ENCODE measurements at places on chromosomes 5 and 9.
A peak's percentile ranks its signal among the peaks of the same experiment; 100 is the strongest.

DNA sequence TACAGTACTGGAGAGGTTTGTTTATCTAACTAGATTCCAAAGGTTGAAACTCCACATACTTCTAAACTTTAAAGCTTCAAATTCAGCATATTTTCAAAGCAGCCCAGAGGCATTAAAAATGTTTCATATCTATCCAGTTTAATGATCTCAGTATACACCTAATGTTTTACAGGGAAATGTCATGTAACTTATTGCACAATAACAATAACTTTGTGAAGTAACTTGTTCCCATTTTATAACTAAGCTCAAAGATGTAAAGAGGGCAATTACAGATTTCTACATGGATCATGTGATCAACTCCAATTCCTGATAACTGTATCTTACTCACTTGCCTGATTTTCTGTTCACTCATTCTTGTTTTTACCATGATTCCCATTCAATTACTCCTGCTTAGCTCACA, 610.0 kb downstream of the TAF11L14 start:
- no peak for DNase-seq

DNA sequence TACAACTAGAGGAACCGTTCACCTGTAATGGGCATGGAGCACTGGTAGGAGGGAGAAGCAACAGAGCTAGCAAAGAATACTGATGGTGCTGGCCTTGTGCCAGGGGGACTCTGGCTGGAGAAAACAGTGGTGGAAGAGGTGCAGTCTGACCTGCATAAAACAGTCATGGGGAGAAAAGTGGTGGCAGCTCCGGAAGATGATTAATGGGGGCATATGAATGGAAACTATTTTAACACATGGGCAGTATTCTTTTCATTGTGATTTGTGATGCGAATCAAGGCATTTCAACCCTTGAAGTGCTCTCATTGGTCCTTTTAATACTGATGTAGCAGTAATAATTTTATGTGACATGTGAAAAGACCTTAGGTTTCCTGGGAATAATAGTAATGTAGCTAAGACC, 219.6 kb downstream of the ADAMTS6 start:
- peak; percentile 59 for DNase-seq

GRCh38 chr9:134291961-134292871, 34.0 kb upstream of the RXRA start:
- no peak for DNase-seq

GRCh38 chr9:133733796-133734533, 4.2 kb downstream of the SARDH start:
- DNase-seq: no peak

DNA sequence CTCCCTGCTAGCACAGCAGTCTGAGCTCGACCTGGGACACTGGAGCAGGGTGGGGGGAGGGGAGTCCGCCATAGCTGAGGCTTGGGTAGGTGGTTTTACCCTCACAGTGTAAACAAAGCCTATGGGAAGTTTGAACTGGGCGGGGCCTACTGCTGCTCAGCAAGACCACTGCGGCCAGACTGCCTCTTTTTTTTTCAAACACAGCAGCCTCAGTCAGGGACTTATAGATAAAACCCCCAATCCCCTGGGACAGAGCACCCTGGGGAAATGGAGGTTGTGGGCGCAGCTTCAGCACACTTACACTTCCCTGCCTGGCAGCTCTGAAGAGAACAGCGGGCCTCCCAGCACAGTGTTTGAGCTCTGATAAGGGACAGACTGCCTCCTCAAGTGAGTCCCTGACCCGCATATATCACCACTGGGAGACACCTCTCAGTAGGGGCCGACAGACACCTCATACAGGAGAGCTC, 151.1 kb upstream of the APC start:
- no peak for DNase-seq

DNA sequence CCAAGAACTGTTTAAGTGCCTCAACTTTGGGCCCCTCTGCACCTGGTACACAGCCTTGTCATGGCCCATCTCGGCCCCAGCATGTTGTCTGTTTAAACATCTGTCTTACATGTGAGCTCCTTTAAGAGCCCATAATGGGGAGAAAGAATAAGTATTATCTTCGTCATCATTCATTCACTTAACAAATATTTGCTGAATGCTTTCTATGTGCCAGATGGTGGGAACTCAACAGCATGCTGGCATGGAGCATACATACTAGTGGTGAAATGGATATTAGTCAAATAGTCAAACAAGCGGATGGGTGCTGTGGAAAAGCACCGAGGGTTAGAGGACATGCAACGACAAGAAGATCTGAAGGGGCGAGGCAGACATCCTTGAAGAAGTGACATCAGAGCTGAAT, 54.5 kb downstream of the GABBR2 start:
- no peak for DNase-seq

DNA sequence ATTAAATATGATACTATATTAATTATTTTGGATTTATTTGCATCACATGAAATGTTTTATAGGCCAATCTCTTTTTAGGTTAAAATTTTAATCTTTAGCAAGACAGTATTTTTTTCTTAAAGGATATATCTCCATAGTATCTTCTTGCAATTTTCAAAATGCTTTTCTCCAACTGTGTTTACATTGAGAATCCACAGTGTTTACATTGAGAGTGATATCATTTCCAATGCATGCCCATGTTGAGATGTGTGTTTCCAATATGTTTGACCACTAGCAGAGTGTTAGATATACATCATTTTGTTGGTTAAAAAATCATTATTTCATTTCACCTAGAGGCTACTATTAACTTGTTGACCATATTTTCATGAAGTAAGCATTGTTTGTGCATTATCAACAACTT, 17.3 kb downstream of the VCAN start:
- DNase-seq: no peak

GRCh38 chr5:1701216-1701864, 98.3 kb downstream of the MRPL36 start:
- no peak for DNase-seq

DNA sequence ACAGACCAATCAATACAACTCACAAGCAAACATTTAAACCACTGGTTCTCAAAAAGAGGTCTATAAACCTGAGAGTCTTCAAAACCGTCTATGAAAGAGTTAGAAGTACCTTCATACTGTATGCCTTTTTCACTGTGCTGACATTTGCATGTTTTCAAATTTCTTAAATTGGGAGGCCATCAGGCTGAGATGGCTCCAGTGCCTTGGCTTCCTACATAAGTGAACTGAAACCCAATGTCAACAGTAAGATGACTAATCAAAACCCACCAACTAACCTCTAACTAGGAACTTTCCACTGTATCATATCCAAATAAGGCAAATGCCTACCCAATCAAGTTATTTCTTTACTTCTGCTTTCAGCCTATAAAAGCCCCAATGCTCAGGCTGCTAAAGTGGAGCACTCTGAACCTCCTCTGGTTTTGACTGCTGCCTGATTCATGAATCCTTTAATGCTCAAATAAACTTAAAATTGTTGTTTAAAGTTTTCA, 35.1 kb downstream of the FAM13B start:
- no peak for DNase-seq

DNA sequence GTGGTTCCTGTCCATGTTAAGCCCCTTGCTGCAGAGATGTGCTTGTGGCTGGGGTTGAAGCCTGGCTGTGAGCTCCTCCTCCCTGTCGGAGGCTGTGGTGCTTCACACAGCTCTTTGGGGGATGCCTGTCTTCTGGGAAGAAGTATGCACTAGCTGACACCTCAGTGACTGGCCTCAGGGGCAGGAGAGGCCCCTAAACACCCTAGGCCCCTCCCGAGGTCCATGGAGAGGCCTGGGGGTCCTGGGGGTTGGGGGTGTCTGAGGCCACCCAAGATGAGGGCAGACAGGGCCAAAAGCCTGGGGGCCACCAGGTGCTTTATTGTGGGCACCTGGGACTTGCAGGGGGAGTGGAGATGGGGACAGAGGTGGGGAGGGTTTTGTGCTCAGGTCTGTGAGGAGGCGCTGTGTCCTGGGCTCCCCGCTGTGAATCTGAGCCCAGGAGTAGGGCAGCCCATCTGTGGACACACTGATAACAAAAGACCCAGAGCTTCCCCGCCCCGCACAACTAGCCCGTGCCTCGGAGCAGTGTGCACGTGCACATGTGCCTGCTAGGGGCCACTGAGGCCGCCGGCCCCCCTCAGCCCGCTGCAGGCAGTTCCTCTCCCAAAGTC, 92.0 kb downstream of the PHF2 start:
- no peak for DNase-seq

DNA sequence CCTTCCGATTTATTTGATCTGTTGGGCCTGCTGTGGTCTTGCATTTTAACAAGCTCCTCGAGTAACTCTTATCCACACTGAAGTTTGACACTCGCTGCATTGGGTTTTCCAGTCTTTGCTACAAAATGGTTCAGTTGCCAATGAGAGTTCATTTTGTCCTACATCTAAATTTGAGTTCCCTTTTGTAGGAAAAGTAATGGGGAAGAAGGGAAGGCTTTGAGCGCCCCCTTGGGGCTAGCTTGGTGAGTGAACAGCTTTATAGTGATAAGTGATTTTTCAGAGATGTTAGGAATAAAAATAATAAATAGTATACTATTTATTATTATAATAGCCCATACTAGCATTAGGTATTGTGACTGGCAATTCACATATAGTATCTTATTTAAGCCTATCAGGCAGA, 89.9 kb upstream of the GNAQ start:
- DNase-seq: peak; percentile 30

GRCh38 chr5:133471699-133472098, 140.6 kb downstream of the FSTL4 start:
- DNase-seq: no peak

DNA sequence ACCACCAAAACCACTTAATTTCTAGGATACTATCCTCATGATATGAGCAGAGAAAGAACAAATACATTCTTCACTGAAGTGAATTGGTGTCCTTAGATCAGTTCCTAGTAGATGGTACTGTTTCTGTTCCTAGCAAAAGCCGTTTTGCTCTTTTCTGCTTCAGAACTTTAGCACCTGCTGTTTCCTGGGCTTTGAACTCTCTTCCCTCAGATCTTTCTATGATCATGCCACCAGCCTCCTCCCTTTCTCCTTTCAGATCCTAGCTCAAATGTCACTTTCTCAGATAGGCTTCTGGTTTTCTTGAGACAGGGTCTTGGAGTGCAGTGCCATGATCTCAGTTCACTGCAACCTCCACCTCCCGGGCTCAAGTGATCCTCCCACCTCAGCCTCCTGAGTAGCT, 118.0 kb downstream of the EGFLAM start:
- no peak for DNase-seq

GRCh38 chr5:112316731-112317130, 102.3 kb downstream of the EPB41L4A start:
- no peak for DNase-seq

GRCh38 chr5:7871653-7872052, 2.7 kb downstream of the MTRR start:
- DNase-seq: no peak

GRCh38 chr5:139851558-139851957, 56.0 kb downstream of the PSD2 start:
- no peak for DNase-seq

GRCh38 chr9:20906326-20906725, 125.1 kb downstream of the HACD4 start:
- no peak for DNase-seq

DNA sequence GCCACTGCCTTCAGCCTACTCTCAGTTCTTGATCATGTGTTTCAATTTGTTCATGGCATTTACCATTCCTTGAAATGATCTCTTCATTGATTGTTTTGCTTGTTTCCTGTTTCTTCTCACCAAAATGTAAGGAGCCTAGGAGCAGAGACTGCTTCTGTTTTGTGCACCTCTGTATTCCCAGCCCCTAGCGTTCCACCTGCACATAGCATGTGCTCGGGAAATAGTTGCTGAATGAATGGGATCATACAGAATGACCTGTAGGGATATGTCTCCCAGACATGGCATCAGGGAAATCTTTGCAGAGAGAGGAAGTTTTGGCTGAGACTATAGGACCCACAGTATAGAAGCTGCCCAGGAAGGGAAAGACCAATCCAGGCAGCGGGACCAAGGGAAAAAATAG, 6.2 kb upstream of the CERCAM start:
- no peak for DNase-seq

DNA sequence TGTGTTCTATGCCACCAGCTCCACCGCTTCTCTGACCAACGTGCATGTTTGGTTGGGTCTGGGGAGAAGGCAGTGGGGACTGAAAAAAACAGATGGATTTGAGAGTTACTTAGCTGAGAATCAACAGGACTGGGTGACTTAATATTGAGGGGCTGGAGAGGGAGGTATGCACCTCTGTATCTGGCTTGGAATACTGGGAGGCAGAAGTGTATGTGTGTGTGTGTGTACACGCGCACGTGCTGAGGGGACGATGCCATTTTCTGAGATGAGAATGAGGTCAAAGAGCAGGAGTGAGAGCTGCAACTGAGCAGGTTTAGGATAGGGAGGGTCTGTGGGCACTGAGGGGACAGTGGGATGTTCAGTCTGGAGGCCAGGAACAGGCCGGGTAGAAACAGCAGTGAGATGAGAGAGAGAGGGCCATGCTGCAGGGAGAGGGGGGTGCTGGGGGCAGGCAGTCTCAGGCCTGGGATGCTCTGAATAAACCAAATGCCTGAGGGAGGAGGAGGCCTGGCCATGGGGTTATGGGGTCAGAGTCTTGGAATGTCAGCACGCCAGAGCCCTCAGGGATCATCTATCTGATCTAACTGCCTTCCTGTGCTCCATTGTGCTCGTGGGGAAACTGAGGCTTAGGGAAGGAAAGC, 14.0 kb downstream of the PDGFRB start:
- DNase-seq: no peak

- DNase-seq: no peak
These were observed 31.0 kb upstream of the MEGF9 start for GRCh38 chr9:120745278-120745677.

DNA sequence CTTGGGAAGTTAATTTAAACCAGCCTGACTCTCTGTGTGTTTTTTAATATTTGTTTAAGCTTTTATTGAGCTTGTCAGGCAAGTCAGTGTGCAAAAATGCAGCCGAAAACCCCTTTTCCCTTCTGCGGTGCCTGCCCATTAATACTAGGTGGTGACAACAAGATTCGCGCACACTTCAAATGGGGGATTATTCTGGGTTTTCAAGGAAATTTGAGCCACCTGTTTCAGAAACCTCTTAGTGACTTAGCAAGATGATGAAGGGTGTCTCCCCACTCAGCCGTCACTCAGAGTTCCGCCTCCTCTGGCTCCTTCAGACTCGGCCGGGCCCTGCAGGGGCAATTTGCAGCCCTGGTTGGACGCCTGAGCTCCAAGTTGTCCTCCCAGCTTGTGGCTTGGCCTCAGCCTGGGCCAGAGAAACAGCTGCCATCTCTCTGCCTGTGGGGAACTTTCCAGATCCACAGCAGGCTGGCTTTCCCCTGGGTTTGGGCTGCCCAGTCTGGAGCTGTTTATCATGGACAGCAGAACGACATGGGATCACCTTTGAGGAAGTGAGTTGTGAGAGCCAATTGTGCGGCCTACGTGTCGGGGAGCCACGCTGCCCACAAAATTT, 75.9 kb downstream of the SPRY4 start:
- no peak for DNase-seq

All from NCI-H1105 treated with DMSO at 0.1 percent for 48 hours (cell line).